ENCODE measurements at places on chromosomes 12 and 14.

DNA sequence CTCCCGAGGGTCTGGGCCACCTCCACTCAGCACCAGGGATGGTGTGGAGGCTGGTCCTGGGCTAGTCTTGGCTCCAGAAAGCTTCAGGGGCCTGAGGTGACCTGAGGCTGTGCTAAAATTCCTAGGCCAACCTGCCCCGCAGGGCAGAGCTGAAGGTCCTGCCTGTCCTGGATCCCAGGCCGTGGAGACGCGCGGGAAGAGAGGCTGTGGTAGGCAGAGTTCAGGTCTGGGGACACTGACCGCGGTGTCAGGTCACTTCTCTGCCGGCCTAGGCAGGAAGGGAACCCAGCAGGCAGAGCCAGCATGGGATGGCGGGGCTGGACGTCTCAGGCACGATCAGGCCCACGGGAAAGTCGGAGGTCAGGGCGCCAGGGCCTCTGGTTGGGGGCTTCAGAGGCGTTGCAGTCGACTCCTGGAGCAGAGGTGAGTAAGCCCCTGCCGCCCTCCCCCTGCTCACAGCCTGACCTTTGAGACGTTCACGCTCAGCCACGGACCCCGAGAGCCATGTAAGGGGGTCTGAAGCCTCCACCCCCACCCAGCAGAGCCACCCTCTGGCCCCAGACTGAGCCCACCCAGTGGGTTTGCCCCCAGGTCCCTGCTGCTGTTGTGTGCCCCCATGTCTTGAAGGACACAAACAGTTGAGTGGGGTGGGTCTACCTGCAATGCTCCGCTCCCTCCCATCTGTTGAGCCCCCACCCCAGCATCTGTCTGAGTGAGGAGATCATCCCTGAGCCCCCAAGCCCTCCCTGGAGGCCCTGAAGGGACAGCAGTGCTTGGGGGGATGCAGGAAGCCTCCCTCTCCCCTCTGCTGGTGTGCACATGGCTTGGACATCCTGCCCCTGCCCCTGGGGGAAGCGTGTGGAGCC is 142.7 kb downstream of the KIF26A start:
- no peak for DNase-seq

- DNase-seq: no peak
Observed at GRCh38 chr14:77267937-77268699, 2.9 kb downstream of the NGB start.

GRCh38 chr14:34699873-34700621 is 14.3 kb downstream of the CFL2 start:
- no peak for DNase-seq

- DNase-seq: no peak
Observed at GRCh38 chr12:5533368-5533767, 101.5 kb downstream of the NTF3 start.

DNA sequence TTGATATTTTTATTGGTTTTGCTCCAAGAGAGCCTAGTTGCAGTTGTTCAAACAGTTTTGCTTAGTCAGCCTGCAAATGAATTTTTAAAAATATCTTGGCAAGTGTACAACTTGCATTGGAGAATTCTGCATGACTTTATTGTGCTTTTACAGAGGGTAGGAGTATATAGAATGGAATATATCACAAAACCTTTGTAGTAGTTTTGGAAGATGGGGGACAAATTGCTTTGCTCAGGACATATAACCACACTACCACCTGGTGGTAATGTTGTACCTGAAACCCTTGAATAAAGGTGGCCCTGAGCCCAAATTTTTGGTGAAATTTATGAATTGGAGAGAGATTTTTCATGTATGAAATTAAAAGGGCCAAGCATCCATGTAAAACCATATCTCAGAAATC is 645.2 kb downstream of the MED13L start:
- no peak for DNase-seq
